T follicular helper cell (primary cell): ENCODE measurements at places on chromosomes 6 and 20.
A peak's percentile ranks its signal among the peaks of the same experiment; 100 is the strongest.

- DNase-seq: peak; percentile 79
These were observed at the start of gene MAK for GRCh38 chr6:10837995-10838793. MAK (minus strand) TSS chr6:10838539; CDS start chr6:10830648, 7,891 bp downstream.

DNA sequence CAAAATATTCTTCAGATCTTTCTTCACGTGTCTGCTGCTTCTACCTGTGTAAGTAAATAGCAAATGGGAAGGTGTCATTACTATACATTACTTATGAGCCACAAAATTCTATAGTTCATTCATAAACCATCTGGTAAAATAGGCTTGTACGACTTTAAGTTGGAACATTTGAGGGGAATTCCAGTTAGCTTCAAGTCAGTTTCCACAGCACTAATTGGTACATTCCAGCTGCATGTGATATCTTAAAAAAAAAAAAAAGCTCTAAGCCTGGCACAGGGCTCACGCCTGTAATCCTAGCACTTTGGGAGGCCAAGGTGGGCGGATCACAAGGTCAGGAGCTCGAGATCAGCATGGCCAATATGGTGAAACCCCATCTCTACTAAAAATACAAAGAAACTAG is 23.1 kb upstream of the TFAP2B start:
- DNase-seq: no peak

- DNase-seq: no peak
These were observed 147.0 kb upstream of the STXBP5 start for GRCh38 chr6:147057188-147057587.

DNA sequence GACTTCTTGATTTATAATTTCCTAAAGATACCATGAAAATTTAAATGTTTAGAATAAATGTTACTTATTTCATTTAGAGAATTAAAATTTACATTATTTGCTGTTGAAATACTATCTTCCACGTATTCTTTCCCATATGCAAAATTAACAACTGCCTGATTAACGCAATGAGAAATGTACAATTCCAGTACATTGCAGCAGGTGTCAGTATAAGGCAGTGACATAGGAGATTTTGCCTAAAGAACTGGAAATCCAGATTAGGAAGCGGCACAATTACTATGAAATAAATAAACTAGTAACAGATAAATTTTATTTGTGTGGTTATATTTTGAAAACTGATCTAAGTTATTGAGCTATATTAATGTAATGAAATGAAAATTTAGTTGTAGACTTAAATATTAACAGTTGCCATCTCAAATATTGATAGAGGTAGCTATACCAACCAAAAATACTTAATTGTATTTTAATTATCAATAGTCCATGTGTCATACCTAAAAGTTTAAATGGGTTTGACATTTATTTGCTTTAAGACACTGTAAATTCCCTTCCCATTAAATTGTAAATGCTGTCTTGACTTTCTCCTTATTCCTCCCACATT is 300.2 kb downstream of the UTRN start:
- DNase-seq: no peak

DNA sequence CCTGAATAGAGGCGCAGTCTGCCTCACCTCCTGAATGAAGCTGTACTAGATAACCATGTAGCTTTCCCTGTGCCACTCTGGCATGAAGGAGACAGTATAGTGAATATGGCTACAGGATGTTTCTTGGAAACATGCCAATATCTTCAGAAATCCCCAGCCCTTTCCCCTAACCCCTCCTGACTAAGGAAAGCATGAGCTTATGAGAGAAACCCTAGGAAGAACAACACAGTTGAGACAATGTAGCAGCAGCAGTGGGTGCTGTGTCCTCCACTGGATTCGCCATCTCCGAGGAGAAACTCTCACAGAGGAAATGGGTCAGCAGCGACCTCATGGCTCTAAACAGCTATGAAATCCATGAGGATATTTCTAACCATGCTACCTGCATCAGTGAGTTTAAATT is 6.7 kb downstream of the HLA-DQA1 start:
- no peak for DNase-seq

DNA sequence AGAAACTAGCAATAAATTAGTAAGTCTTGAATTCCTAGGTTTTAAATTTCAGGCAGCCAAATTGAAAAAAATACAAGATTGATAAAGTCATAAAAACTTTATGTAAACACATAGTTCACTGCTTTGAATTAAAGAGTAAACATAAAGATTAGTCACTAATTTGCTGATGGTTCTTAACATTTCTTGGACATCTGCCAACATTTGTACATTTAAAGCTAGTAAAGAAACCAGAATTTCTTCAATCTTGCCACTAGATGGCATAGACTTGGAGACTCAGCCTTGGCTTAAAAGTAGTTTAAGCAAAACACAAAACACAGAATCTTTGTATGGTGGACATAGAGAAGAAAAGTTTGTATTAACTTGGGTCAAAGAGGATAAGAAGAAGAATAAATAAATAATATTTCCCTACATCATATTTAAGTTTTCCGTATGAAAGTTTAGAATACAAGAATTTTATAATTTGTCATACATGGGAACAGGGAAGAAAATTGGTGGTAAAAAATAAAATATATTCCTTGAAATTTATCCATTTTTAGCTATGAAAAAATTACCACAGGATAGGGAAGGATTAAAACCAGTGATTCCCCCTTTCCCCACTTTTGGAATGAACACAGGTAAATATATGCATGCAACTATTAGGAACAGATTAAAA is 41.7 kb upstream of the FAM135A start:
- no peak for DNase-seq

GRCh38 chr20:59392736-59393135 is 92.3 kb downstream of the EDN3 start:
- no peak for DNase-seq
